ENCODE measurements at places on chromosomes 1 and 21.

- DNase-seq, result no peak
Measured at GRCh38 chr1:24410750-24411149, 2.8 kb downstream of the STPG1 start.

DNA sequence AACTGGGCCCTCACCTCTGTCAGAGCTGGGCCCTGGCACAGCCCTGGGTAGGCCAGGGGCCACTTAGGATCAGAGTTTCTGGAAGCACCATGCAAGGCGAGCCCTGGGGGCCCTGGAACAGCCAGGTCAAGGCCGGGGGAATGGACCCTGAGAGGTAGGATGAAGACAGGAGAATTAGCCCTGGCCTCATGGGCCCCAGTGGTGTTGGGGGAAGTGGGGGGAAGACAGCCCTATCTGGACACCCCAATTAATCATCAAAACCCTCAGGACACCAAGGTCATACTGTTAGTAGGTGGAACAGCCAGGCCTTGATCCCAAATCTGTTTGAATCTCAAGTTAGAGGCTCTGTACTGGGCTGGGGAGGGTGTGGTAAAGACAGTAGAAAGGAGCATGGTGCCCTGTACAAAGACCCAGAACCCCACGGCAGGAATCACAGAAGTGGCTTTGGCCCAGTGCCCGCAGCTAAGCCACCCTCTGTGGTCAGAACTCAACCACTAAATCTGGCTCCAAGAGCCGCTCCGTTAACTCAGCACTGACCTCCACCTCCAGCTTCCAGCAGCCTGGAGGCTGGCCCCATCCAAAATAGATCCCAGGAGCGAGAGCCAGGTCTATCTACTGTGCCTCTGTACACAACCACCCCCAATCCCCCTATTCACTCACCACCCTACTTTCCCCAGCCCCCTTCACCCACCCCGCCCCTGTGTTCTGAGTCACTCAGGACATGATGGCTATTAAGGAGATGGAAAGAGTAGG, 14.0 kb upstream of the TRIM63 start:
- no peak for DNase-seq

DNA sequence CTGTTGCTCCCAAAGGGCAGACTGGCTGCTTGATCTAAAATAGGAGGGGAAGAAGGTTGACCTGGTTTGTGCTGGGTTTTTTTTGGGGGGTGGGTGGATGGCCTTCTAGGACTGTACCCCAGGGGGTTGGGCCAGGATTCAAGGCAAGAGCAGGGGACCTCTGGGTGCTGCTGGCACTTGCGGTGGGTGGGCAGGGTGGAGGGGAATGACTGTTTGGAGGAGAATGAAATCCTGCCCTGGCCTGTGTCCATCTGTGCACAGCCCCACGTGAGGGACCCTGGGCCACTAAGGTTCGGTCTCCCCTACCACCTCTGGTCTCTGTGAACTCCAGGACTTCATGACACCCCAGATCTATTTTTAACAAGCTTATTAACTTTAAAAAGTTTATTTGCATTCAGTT, 414.2 kb downstream of the PTPRU start:
- no peak for DNase-seq

DNA sequence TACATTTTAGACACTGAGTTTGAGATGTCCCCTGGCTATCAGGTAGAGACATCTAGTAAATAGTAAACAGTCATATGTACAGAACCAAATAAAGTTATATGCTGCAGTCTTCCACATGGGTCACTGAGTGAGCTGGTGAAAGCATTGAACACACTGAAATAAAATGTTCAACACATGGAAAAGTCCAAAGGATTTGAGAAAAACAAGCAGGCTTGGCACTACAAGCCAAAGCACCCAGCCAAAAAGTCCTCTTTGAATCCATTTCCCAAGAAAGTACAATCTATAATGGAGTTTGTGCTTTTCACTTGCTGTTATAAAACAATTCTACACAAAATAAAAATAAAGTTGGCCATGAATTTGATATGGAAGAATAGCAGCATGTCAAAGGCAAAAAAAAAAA, 135.4 kb downstream of the NR5A2 start:
- no peak for DNase-seq

DNA sequence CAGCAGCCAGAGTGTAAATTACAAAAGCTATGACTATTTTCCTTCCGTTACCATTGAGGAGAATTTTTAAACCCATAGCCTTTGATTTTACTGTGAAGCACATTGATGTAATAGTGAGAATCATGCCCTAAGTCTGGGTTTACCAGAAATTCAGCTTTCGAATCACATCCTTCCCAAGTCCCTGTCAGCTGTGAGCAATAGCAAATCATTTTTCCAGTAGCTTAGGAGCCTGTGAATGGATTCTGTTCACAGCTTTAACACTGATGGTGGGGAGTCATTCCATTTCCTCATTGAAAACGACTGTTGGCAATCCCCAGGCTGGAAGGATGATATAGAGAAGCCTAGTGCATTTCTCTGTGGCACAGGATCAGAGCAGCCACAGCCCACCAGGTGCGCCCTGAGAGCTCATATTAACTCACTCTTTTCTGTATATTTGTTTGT, 82.2 kb upstream of the C1orf105 start:
- no peak for DNase-seq

- no peak for DNase-seq
Measured at GRCh38 chr1:26027716-26028489, 6.3 kb downstream of the EXTL1 start.

GRCh38 chr1:48556186-48556850, 84.3 kb upstream of the SPATA6 start:
- no peak for DNase-seq

- DNase-seq, result no peak
Measured at GRCh38 chr1:164233149-164233548, 325.8 kb upstream of the PBX1 start.

Measured in KG1 (cell line).